ENCODE measurements at places on chromosomes 6 and 20.

GRCh38 chr6:87731818-87732661 is 30.0 kb upstream of the AKIRIN2 start:
- peak; percentile 40 for DNase-seq

DNA sequence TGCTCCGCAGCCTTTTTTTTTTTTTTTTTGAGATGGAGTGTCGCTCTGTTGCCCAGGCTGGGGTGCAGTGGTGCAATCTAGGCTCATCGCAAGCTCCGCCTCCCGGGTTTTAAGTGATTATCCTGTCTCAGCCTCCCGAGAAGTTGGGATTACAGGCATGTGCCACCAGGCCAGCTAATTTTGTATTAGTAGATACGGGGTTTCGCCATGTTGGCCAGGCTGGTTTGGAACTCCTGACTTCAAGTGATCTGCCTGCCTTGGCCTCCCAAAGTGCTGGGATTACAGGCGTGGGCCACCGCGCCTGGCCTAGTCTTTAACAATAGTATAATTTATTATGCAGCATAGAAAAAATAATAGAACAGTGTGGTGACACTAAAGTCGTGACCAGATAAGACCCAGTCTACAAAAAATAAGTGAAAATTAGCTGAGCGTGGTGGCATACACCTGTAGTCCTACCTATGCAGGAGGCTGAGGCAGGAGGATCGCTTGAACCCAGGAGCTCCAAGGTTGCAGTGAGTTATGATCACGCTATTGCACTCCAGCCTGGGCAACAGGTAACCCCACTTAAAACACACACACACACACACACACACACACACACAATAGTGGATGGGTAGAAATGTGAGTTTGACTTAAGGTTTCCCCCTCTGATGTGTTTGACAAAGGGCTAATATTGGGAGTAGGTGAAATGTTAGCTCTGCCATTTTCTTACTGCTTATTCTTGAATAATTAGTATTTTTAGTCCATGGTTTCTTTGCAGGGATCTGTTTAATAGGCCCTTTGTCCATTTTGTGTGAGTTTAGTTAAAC is 6.5 kb downstream of the PIM1 start:
- no peak for DNase-seq

DNA sequence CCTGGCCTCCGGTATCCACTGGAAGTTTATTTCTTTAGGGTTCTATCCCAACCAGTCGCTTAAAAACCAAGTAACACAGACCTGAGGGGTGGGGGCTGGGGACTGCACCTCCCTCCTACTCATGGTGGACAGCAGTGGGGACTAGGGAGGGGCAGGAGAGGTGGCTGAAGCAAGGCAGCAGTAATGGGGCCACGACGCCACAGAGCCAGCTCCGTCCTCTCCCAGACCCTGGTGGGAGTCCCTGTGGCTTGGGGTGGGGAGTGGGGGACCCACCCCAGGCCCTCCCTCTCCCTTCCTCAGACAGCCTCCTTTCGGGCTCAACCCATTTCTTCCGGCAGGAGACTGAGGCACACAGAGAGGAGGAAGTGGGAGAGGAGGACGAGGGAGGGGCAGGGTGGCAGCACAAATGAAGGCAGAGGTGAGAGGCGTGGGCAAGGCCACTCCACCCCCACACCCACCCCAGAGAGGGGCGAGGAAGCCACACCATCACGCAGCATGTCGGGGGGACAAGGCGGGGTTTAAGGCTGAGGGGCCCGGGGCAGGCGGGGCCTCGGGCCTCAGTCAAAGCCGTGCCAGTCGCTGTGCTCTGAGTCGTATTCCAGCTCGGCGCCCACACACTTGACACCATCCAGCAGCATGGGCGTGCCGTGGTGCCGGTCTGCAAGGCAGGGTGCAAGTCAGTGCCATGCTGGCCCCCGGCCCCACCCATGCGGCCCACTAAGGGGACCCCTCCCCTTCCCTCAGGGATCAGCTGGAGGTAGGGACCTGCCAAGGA is 13.9 kb downstream of the ADISSP start:
- no peak for DNase-seq

DNA sequence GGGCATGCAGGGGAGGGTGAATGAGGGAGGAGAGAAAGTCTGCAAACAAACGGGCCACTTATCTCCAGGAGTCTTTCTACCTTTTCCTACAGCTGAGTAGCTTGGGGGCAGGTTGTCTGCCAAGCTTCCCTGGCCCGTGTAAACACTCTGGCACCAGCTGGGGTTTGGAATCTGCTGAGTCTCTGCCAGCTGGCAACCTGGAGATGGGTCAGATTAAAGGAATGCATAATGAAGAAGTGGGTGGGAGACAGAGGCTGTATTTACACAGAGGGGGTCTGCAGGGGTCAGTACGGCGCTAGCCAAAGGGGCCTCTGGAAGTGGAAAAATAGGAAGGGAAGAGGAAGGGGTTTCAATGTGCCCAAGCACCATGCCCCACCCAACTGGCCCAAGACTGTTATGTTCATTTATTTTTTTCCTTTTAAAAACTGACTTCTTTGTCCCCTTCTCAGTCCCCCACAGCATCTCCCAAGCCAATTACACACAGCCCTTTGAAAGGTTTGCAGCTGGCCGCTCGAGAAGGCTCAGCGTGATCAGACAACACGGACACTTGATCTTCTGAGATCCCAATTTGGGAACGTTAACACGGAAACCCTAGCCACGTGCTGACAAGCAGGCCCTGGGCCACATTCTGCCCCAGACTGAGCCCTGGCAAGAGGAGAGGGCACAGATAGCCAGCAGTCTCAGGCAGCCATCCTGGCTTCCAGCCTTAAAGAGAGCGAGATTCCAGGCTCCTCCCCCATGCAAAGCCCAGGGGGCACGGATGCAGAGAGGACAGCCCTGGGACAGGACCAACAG is 25.2 kb downstream of the TRAM2 start:
- DNase-seq: no peak

GRCh38 chr6:131937226-131937625 is 13.9 kb downstream of the CCN2 start:
- DNase-seq: no peak

DNA sequence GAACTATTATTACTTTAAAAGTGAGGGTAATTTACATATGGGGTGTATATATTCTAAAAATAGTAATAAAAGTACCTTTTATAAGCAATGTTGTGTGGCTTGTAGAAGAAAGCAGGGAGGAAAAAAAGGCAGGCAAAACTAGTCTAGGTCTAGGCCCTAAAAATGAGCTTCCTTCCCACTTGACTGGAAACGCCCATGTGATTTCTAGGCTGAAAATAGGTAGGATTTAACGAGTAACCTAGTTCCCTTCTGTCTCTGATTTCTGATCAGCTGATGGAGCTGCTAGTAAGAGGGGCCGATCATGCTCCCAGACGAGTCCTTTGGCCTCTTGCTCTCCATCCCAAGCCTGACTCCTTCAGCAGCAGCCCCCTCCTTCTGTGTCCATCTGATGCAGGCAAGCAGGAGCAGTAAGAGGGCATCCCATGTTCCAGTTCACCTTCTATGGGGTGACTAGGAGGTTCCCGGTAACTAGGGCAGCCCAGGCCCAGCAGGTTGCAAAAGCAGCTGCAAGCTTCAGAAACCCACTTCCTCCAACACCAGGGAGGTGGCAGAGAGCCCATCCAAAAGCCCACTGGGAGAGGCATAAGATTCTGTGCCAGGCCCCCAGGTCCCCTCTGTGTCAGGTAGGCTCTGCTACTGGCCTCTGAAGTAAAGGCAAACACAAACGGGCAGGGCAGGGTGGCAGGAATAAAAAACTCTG is 24.4 kb downstream of the TBC1D20 start:
- no peak for DNase-seq

GRCh38 chr6:170371080-170371479 is 64.5 kb downstream of the FAM120B start:
- no peak for DNase-seq

- DNase-seq: no peak
Observed at GRCh38 chr6:54654381-54654780, 192.2 kb upstream of the FAM83B start.

- no peak for DNase-seq
Observed at GRCh38 chr6:63705707-63706106, 70.1 kb downstream of the PHF3 start.

- DNase-seq: no peak
Observed at GRCh38 chr6:52475307-52475706, 55.2 kb downstream of the EFHC1 start.

DNA sequence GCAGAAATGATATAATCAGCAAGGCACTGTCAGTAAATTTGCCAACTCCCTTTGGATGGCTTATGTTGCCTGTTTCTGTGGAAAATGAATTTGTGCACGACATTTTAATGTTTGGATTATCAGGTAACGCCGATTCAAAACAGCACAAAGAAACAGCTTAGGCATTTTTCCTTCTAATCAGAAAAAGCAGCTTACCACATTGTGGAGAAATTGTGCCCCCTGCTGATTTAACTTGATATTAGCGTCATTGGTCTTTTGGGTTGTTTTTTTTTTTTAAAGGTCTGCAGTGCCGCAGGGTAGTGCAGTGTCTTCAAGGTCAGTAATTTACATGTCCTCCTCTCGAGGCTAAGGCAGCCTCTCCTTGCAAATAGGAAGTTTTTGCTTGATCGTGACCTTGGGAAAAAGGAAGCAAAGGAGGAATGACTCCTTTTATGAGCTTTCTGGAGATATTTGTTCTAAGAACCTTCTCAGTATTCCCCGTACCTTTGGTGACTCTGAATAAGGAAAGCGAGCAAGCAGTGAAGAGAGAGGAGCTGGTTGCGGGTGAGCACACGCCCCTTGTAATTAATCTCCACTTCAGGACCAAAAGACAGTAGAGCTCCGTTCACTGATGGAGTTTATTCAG is 79.1 kb downstream of the ELOVL4 start:
- peak; percentile 28 for DNase-seq

DNA sequence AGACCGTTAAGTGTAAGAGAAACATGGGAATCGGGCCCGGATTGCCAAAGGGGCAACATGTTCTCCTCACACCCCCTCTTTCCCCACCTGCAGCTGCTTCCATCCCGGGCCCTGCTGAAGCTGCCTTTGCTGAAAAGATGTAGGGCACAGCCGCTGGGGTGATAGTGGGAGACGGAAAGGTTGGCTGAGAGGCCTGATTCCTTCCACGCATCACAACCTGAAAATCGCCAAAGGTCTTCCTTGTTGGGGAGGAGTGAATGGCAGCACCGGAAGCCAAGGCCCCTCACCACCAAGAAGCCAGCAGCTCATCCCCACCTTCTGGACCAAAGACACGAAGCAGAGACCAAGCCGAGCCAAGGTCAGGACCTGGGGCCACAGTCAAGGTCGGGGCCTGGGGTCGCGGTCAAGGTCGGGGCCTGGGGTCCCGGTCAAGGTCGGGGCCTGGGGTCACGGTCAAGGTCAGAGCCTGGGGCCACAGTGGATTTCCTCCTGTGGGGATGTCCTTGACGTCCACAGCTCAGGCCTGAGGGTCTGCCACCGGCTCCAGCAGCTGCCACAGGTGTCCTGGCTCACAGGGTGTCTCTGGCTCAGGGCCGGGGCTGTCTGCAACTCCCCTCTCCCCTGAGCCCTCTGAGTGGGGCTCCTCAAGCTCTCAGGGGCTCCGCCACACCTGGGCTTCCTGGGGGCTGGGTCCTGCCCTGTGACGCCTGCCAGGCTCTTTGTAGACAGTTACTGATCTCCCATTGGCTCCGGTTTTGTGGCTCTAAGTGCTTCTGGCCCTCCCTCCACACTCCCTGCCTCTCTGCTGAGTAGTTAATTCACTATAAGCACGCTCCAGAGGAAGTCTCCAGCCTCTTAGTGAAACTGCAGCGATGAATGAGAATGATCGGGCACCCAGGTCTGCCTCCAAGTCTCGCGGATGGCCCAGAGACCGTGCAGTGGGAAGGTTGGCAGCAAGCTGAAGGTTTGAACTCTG is 5.5 kb upstream of the CHRNA4 start:
- no peak for DNase-seq

- no peak for DNase-seq
Observed at GRCh38 chr20:32585586-32586127, 524 bp upstream of the NOL4L start.

DNA sequence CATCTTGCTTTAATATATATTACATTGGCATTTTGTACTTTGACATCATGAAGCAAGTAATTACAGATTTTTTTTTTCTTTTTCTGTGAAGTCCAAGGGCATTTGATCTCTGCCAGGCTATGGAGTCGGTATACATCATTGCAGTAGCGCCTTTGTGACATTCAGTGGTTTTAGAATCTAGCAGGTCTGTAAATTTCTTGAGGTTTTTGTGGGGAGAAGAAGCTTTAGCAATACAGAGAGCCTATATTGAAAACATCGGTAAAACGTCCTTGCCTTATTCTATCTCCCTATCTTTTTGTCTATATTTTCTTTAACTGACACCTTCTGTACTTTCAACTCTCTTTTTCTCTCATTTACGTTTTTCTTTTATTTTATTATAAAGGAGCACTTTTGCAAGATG is 47.2 kb downstream of the DUSP22 start:
- DNase-seq: no peak

- peak; percentile 60 for DNase-seq
Observed at GRCh38 chr6:137709424-137710236, 157.4 kb upstream of the TNFAIP3 start.

GRCh38 chr6:71509191-71510005 is 220.8 kb downstream of the OGFRL1 start:
- DNase-seq: no peak

GRCh38 chr20:35697696-35698297 is 1.4 kb downstream of the NFS1 start:
- DNase-seq: no peak

DNA sequence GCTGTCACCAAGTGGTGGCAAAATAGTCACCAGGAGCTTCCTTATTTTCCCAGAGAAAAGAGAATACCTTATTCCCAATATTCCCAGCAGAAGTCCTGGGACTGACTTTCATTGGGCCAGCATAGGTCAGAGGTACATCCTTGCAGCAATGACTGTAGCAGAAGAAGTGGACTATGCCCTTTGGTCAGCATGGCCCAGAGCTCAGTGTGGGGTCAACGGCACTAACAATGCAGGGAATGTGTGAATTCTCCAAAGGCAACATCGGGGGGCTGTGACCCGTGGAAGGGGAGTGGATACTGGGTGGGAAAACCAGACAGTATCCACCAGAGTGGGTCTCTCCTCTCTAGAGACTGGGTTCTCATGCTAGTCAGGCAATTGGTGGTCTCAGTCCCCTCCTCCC is 15.6 kb upstream of the LBP start:
- no peak for DNase-seq

DNA sequence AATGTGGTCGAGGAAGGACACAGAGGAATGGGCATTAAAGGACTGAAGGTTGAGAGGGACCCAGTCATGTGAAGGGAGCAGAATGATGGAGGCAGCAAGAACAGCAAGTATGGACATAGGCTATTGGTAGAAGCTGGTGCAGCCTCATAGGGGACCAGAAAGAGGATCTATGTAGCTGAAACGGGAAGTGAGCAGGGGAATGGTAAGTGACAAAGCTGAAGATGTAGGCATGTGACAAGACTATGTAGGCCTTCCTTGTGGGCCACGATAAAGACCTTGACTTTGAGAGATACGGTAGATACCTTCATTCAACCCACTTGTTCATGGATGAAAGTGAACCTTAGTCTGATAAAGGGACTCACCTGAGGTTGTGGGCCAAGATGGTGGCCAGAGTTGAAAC is 3.5 kb downstream of the CTNNBL1 start:
- DNase-seq: no peak

Data from activated CD4-positive, alpha-beta T cell treated with anti-CD3 and anti-CD28 coated beads for 48 hours (primary cell).